ENCODE measurements at places on chromosomes 12 and 14.
A peak's percentile ranks its signal among the peaks of the same experiment; 100 is the strongest.

GRCh38 chr12:51695241-51696010 is 104.4 kb downstream of the SCN8A start:
- DNase-seq: no peak

- DNase-seq: no peak
Observed at GRCh38 chr12:110577864-110578693, 5.0 kb downstream of the PPTC7 start.

GRCh38 chr14:73824536-73824935 is 27.1 kb upstream of the PTGR2 start:
- DNase-seq: no peak

DNA sequence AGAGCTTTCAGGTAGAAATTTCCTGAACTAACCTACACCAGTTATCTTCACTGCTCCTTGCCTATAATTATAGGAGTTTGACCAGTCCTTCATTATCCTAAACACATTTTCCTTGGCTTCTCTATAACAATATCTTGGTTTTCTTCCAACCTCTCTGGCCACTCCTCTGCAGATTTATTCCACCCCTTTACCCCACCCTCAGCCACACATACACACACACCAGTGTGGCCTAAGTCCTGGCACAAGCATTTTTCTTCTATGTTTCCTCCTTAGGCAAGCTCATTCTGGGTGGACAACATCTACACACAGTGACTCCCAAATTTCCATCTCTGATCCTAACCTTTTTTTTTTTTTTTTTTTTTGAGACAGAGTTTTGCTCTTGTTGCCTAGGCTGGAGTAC is 25.1 kb downstream of the CDK17 start:
- DNase-seq: no peak

- DNase-seq: no peak
Observed at GRCh38 chr12:40635141-40635731, 57.0 kb upstream of the CNTN1 start.

- no peak for DNase-seq
Observed at GRCh38 chr14:25095736-25096437, 45.9 kb upstream of the STXBP6 start.

- no peak for DNase-seq
Observed at GRCh38 chr14:97802430-97803373, 1005.5 kb downstream of the VRK1 start.

DNA sequence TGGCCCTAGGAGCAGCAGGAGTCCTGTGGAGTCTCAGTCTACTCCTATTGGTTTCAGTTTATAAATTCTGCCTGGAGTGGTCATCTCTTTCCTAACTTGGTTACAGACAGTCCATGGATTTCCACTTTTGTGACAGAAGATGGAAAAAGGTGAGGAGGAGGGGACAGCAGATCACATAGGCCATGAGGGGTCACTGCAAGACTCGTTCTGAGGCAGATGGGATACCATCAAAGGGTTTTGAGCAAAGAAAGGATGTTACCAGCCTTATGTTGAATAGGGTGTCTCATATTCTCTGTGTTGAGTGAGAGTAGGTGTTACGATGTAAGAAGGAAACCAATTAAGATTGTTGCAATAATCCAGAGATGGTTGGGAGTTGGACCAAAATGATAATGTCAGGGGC is 15.3 kb downstream of the PDE3A start:
- no peak for DNase-seq

DNA sequence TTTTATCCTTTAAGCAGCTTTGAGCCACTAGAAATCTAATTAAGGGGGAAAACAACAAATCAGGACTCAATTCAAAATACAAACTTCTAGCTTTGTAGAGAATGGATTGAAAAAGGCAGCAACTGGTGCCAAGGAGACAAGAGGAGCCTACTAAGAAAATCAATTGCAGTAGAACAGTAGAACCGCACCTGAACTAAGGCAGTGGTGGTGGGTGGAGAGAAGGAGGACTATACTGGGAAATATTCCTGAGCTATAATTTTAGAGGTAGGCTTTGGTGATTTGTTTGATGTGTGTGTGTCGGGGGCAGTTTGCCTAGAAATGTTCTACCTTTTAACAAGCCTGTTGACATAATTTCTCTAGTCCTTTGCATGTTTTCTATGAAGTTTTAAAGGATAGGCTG is 270.9 kb upstream of the SYT10 start:
- no peak for DNase-seq

- no peak for DNase-seq
Observed at GRCh38 chr14:89231426-89232113, 185.5 kb downstream of the FOXN3 start.

DNA sequence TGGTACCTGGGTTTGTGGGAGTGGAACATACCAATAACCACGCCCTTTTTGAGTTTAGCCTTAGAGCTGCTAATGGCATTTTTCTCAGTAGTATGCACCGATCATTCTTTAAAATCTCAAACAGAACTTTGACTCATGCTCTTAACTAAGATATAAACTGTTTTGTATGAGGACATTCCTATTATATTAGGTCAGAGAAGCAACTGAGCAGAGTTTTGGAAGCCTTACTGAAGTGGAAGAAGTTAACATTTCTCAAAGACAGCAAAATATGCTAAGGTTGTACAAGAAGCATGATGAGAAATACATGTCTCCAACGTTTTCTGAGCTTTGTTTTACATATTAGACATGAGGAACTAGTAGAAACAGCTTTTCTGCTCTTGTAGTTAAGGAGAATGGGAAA is 819.2 kb downstream of the FSCB start:
- no peak for DNase-seq

DNA sequence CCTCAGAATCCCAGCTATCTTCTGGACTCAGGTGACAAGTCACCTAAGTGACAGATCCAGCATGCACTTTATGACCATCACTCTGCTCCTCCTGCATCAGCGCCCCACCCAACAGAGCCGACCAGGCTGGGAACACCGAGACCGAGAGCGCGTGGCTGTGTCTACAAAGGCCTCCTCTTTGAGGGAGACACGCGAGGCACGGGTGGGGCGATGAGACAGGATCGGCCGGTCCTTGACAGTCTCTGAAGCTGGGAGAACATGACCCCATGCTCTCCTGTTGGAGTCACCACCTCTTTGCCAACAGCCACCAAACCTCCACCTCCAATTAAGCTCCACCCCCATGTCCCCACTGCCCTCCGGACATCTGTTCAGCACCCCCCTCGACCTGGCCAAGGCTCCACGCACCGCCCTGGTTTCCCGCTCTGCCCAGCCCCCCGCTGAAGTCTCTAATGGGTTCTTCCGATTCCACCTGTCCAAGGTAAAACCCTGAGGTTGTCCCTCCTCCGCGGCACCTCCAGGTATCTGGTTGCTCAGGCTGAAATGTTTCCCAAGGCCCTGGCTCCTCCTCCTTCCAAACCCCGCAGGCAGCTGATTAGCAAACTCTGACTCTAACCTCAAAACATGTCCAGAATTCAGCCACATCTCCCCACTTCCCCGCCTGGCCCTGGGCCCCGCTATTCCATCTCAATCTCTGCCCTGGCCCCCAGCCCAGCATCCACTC is 31.5 kb downstream of the HSP90AA1 start:
- DNase-seq: no peak

GRCh38 chr12:99367181-99367580 is 280.4 kb upstream of the GARIN6 start:
- DNase-seq: no peak

- no peak for DNase-seq
Observed at GRCh38 chr12:110269622-110270124, 11.4 kb upstream of the ATP2A2 start.

GRCh38 chr12:11704089-11704488 is 54.6 kb downstream of the ETV6 start:
- DNase-seq: no peak

DNA sequence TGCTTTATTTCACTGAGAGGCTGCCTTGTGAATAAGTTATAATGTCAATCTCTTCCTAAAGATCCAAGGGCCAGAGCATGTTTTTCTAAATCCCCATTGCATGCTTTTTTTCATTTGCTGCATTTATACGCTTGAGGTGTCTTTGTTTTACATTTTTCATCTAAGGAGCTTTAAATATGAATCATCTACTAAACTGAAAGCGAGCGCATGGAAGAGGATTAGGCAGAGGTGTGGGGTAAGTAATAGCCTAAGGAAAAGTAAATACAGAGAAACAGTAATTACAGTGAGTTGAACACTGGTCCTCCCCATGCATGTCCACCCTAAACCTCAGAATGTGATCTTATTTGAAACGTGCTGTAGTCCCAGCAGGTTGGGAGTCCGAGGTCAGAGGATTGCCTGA is 76.4 kb upstream of the METAP2 start:
- no peak for DNase-seq

- no peak for DNase-seq
Observed at GRCh38 chr14:78070344-78070743, 99.8 kb upstream of the NRXN3 start.

GRCh38 chr14:95635051-95635450 is 51.2 kb upstream of the TCL1B start:
- DNase-seq: no peak

DNA sequence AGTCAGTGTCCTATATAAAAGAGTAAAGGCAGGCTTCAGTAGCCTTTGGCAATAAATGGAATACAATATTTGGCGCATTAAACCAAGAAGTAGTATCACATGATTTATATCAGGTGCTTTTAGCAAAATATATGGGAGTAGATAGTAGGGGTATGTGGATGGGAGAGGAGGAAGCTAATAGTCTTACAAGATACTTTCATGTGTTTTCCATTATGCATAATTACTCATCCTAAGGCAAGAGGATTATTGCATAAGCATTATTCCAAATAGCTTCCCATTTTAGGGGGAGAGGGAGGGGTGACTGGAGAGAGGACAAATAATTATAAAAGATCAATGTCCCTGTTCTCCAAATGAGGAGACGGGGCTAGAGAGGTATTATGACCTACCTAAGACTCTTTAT is 104.3 kb downstream of the DUSP6 start:
- DNase-seq: no peak

DNA sequence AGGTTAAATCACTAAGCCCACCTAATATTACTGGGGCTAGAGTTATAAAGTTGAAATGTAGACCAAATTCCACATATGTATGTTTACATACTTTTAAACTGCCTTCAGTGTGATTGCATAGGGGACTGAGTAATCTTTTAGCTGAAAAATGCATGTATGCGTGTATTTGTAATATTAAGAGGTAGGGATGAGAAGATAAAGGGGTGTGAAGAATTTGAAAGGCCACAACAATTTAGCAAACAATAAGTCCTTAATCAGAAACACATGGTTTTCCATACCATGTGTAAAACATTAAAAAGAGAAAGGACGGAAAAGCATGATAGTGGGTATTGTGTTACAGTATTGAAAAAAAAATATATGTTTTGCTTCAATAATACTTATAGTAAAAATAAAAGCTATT is 919.9 kb upstream of the FLRT2 start:
- no peak for DNase-seq

DNA sequence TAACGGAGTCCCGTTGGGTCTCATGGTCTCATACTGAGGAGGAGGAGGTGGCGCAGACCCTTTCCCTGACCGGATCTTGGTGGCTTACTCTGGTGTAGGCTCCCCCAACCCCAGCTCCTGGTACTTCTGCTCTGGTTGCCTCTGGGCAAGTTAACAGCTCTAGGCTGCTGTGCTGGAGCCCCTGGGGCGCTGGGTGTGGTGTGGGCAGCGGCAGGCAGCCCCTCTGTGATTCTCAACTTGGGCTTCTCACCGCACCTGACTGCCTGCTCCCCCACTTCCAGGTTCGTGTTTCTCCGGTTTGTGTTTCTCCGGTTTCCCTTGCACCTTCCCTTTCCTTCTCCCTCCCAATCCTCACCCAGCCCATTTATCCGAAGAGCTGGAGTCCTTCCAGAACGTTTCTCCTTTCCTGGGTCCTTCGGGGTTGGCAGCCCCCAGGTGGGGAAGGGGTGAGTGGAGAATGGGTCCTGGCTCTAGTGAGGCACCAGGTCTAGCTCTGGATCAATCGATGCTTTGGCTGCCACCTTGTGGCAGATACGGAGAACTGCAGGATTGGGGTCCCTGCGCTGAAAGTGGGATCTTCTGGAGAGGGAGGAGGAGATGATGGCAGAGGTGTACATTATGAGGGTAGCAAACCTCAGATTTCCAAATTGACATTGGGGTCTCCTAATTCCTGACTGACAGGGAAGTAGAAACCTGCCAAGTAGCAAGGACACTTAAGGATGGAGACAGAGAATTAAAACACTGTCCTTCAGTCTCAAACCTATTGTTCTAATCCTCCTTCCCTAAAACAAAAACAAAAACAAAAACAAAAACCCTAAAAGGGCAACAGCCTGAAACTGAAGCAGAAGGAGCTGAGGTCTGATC is 8.3 kb downstream of the CISTR start:
- peak; percentile 56 for DNase-seq

- DNase-seq: no peak
Observed at GRCh38 chr12:98418357-98419075, 96.9 kb upstream of the TMPO start.

GRCh38 chr12:34405286-34406227 is 383.3 kb downstream of the ALG10 start:
- DNase-seq: no peak

GRCh38 chr14:74348241-74348734 is at the start of gene VRTN:
Gene VRTN, plus strand, starts transcription at chr14:74348471. Its CDS starts 8,313 bp downstream, at chr14:74356784.
- no peak for DNase-seq

GRCh38 chr12:40194846-40195245 is 30.0 kb upstream of the LRRK2 start:
- no peak for DNase-seq

- DNase-seq: no peak
Observed at GRCh38 chr12:72030277-72030676, 91.6 kb downstream of the TPH2 start.

GRCh38 chr12:111355201-111355925 is 13.5 kb downstream of the PHETA1 start:
- DNase-seq: no peak

DNA sequence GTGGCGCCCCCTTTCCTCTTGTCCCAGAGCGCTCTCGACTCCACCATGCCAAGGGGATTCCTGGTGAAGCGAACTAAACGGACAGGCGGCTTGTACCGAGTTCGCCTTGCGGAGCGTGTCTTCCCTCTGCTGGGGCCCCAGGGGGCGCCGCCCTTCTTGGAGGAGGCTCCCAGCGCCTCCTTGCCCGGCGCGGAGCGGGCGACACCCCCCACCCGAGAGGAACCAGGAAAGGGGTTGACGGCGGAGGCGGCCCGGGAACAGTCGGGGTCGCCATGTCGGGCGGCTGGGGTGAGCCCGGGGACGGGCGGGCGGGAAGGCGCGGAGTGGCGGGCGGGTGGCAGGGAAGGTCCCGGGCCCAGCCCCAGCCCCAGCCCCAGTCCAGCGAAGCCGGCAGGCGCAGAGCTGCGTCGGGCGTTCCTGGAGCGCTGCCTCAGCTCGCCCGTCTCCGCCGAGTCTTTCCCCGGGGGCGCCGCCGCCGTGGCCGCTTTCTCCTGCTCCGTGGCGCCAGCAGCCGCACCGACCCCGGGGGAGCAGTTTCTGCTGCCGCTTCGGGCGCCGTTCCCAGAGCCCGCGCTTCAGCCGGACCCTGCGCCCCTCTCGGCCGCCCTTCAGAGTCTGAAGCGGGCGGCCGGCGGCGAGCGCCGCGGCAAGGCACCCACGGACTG is 376 bp downstream of the INSM2 start:
- no peak for DNase-seq

DNA sequence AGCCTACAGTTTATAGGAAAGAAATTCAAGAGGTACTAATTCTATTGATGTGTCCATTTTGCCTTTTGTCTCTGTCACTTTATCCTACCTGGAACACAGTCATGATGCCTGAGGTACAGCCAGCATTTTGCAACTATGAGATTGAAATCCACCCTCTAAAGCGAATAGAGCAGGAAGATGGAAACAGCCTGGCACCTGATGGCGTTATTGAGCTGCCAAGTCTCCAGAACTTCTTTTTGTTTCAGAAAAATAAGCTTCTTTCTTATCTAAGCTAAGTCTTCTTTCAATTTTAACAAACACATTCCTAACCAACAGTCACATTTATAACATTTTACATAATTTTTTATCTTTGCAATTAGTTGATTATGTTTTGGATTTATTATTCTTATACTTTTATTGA is 182.1 kb downstream of the PAWR start:
- no peak for DNase-seq

Measured in Panc1 (cell line).